Activated naive CD4-positive, alpha-beta T cell (primary cell): ENCODE measurements at places on chromosomes 1 and 21.

DNA sequence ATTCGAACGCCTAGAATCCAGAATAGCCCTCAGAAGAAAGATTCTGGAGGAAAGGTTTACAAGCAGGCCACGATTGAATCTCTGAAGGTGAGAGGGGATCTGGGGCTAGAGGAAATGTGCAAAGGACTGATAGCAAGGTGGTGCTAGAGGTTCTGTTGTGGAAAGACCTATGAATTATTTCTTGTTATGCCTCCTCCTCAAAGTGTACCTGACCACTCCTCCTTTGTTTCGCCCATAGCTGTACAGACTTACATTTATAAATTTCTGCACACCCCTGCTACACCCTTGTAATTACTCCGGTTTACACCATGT lies 986 bp downstream of the TCEANC2 start:
- no peak for DNase-seq

- DNase-seq = no peak
Measured at GRCh38 chr1:29474274-29475244, 238.2 kb downstream of the PTPRU start.

GRCh38 chr1:227654858-227655752 lies 80.0 kb downstream of the JMJD4 start:
- DNase-seq = no peak

DNA sequence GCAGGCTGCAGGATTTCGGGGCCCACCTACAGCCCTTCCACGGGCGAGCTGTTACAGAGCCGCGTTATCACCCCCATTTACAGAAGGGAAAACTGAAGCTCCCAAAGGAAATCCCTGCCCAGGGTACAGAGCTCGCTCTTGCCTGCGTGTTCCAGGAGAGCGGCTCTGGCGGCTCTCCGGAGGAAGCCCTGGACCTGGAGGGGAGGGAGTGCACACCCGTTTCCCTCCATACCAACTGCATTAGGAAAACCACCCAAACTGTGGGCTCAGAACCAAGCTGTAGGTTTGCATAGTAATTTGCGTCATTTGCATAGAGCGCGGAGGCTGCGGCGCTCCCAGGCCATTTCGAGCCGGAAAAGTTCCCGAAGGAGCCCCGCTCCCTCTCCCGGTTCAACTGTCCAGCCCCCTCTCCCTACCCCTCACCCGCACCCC lies 24.7 kb upstream of the ADGRB2 start:
- DNase-seq = no peak

- DNase-seq = no peak
Measured at GRCh38 chr1:208465786-208466590, 221.8 kb upstream of the PLXNA2 start.

GRCh38 chr1:152014943-152015342 lies 21.3 kb upstream of the S100A10 start:
- DNase-seq = no peak
